ENCODE measurements at places on chromosomes 1 and 21.

GRCh38 chr21:44405948-44406872 is 49.1 kb upstream of the LRRC3 start:
- DNase-seq = no peak

DNA sequence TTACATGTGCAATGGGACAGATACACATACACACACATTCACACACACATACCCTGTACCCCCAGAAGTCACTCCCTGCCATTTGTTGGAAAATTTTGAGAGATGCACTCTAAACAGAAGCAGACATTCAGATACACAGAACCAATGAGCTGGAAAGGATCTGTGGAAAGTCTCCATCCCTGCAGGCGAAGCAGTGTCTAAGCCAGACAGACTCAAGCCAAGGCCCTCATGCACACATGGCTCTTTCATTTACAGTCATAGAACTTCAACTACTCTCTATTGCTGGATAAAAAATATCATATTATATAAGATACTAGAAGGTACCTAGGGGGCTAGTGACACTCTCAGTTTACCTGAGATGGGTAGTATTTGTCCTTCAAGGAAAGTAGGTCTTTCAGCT is 7.3 kb upstream of the SEC16B start:
- no peak for DNase-seq

DNA sequence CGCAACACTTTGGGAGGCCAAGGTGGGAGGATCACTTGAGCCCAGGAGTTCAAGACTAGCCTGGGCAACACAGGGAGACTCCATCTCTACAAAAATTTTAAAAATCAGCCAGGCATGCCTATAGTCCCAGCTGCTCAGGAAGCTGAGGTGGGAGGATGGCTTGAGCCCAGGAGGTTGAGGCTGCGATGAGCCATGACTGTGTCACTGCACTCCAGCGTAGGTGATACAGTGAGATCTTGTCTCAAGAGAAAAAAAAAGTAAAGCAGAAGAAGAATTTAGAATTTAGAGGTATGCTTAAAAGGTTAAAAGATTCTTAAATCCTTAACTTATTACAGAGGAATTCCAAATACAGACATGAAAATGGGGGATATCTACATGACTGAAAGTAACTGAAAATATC is 79.5 kb downstream of the SMYD3 start:
- no peak for DNase-seq

- no peak for DNase-seq
These were observed 54.5 kb downstream of the HMGB4 start for GRCh38 chr1:33918368-33918767.

Measured in effector CD8-positive, alpha-beta T cell (primary cell).